ENCODE measurements at places on chromosomes 12 and 14.

DNA sequence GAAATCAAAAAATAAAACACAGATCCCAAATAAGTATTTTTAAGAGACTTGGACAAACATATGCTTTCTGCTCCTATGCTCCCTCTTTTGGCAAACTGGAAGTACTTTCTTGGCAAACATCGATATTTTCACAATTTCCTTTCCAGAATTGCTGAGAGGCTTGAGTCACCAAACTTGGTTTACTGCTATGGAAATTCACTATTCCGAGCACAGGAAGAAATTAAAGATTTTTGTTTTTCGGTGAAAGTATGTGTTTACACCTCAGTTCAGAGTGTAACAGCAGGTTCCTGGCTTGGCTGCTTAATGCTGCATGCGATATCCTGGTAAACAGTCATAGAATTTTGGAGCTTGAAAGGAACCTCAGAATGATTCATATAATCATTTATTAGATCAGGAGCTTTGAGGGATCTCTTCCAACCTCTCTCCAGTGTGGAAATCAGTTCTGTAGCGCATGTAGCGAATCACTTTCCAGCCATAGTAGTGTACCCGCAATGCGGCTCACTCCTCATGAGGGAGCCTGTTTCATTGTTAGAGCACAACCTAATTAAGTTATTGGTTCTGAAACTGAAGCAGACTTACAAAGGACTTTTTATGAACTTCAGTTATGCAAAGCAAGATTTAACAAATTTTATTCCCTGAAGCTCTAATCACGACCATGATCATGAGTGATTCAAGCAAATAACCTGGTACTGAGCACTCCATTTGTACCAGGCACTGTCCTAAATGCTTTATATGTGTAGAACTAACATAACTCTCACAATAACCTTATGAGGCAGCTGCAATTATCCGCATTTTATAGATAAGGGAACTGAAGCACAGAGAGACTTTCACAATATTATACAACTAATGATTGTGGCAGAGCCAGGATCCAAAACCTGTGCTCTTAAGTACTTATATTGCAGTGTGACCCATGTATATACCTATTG is 56.4 kb upstream of the ATP2A2 start:
- peak; percentile 42 for DNase-seq

DNA sequence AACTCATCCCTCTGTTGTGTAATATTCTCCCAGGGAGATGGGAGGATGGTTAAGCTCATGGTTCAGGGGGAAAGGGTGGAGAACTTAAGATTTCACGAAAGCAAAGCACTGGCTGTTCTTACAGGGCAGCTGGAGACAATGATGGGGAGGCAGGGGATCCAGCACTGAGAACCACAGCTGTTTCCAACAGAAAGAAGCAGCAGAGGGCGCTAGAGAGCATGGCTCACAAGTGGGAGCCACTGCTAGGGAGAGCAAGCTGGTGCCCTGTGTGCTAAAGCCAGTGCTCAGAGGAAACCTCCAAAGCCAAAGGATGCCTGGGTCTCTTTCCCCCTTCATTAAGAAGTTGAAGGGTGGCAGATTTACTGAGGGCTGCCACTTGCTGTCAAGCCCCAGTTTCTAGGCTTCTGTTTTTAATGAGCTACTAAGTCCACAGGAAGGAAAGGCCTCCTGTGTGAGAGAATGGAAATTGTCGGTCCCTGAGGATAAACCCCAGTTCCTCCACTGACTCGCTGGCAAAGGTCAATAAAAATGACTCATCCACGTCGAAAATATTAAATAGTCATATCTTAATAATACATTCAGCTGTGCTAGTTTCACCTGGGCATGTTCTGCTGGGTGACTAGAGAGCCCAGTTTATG is 199.7 kb downstream of the ANO2 start:
- DNase-seq = peak; percentile 76

- DNase-seq = no peak
Measured at GRCh38 chr14:50070230-50070629, 46.1 kb downstream of the VCPKMT start.

GRCh38 chr14:103144085-103144484 is 20.8 kb downstream of the TNFAIP2 start:
- no peak for DNase-seq

DNA sequence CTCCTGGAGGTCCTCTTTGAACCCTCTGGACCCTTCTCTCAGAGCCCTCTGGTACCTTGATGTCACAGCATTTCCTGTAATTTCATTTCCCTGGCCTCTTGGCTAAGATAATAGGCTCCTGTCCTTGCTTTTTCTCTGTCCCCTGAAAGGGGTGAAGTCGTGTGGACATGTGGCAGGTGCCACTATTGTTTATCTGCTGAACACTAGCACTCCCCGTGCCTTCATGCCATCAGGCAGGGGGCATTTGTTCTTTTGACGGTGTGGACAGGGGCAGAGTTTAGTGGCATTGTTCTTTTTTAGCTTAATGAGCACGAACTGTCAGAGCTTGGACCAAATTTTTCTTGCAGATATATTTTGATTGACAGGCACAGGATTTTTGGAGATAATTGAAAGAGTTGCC is 166.0 kb downstream of the RGS6 start:
- no peak for DNase-seq

GRCh38 chr12:106919910-106920544 is 35.7 kb upstream of the TMEM263 start:
- no peak for DNase-seq

DNA sequence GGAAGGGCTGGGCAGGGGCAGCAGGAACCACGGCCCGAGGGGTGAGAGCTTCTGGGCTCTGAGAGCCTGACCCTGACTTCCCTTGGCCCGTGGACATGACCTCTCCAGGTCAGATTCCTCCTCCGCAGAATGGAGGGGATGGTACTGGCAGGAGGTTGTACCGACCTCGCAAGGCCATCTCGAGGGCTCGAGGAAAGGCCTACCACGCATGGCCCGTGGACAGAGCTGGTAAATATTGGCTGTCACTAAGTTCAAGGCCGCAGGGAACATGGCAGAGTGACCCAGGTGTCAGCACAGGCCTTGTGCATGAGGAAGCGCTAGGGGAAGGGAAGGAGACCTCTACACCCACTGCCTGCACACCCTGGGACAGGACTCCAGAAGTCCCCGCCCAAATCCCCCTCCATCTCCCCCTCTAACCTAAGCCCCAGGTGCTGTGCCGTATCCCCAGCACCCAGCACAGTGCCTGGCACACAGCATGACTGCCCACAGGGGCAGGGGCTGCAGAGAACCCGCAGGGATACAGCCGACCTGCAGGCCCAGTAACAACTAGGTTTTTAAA is 54.9 kb upstream of the PPP2R5C start:
- no peak for DNase-seq

DNA sequence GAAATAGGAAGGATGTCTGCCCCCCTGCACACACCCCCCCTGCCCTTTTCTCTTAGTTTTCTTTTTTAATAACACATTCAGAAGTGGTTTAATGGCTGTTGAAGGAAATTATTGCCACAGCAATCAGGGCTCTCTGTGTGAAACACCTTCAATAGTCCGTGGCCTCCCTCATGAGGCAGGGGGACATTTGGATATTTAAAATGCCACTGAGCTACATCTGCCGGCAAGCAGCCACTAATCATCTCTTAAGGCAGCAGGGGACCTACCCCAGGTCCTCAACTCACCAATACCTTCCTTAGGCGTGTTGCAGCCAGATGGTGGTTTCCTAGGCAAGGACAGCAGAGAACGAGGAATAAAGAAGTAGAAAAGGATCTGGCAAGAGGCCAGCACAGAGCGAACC is 283.2 kb downstream of the TTC8 start:
- DNase-seq = no peak

DNA sequence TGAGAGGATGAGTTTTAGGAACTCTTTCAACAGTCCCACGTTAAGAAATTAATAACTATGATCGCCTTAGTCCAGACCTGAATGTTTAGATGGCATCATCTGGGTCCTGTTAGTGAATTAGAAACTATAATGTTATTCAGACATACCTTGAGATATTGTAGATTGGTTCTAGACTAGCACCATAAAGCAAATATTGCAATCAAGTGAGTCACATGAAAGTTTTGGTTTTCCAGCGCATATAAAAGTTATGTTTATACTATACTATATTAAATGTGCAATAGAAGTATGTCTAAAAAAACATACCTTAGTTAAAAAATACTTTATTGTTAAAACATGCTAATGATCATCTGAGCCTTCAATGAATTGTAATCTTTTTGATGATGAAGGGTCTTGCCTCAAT is 106.6 kb upstream of the ATP2B1 start:
- no peak for DNase-seq

GRCh38 chr14:36217732-36218131 is 41.2 kb upstream of the PTCSC3 start:
- no peak for DNase-seq

DNA sequence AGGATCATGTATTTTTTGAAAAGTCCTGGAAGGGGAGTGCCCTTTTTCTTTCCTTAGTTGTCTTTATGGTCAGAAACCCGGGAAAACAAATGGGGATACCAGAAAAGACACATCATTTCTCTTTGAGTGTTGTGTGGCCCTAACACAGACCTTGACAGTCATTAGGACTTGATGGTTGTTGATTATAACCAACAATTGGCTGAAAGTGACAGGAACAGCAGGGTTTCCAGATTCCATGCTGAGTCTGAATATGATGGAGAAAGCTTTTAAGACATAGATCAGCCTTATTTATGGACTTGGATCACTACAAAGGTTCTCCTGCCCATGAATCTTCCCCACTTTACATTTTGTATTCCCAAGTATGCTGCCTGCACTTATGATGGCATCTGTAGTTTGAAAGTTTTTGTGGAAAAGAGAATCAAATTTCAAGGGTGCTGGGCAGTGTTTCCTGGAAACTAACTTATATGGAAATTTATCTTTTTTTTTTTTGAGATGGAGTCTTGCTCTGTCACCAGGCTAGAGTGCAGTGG is 30.4 kb downstream of the POLR3B start:
- DNase-seq = no peak

DNA sequence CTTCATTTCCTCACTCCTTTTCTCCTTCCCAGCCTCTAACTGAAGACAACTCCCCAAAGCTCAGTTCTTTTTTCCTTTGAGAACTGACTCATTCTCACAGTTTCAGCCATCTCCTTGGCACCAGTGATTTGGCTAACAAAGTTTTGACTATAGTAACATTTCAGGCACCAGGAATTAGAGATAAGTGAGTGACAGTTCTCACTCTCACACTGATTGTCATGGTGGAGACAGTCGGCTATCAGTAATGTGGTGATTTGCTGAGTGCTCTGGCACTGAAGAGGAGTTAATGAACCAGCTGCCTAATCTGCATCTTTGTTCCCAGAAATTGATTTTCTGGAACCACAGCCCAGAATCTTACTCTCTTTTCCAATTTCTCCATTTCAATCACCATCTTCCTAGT is 29.5 kb downstream of the HELB start:
- no peak for DNase-seq

DNA sequence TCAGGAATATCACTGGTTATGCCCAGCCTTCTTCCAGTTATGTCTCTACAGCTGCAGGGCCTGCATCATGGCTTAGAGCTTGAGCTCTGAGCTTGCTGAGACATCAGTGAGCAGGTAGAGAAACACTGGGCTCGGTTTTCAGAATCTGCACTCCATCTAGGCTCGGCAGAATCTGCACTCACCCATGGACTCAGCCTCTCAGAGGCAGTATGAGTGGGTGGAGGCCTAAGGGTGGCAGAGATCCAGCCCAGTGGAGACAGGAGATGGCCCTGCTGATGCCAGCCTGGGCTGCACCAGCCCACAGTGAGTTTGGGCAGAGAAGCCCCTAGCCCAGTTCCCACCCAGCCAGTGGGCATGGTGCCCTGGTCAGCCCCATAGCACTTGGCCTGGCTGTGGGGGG is 12.8 kb downstream of the KRT80 start:
- no peak for DNase-seq
